Activated T-cell treated with anti-CD3 and anti-CD28 coated beads, Interleukin-2, amount 50 U/mL, for 72 hours (primary cell): ENCODE measurements at places on chromosomes 4 and X. TPM values are rescaled to one million over a fixed set of nuclear protein-coding genes. Genes with fewer than 3 reads are reported as not detected.

- DNase-seq = peak; percentile 33
Measured at GRCh38 chrX:104270916-104271512, 16.3 kb upstream of the ESX1 start.

- DNase-seq = no peak
Measured at GRCh38 chr4:185134307-185134869, 8.7 kb upstream of the SLC25A4 start.

DNA sequence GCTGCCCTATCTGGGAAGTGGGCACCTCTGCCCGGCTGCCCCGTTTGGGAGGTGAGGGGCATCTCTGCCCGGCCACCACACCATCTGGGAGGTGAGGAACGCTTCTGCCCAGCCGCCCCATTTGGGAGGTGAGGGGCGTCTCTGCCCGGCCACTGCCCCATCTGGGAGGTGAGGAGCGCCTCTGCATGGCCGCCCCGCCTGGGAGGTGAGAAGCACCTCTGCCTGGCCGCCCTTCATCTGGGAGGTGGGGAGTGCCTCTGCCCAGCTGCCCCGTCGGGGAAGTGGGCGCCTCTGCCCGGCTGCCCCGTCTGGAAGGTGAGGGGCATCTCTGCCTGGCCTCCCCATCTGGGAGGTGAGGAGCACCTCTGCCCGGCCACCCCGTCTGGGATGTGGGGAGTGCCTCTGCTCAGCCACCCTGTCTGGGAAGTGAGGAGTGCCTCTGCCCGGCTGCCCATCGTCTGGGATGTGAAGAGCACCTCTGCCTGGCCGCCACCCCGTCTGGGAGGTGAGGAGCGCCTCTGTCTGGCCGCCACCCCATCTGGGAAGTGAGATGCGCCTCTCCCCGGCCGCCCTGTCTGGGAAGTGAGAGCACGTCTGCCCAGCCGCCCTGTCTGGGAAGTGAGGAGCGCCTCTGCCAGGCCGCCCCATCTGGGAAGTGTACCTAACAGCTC lies 9.8 kb downstream of the PABPC1L2A start:
- DNase-seq = no peak

The MAGEB17 gene
- total RNA-seq = not detected

The TAF7L gene
- not detected for total RNA-seq

DNA sequence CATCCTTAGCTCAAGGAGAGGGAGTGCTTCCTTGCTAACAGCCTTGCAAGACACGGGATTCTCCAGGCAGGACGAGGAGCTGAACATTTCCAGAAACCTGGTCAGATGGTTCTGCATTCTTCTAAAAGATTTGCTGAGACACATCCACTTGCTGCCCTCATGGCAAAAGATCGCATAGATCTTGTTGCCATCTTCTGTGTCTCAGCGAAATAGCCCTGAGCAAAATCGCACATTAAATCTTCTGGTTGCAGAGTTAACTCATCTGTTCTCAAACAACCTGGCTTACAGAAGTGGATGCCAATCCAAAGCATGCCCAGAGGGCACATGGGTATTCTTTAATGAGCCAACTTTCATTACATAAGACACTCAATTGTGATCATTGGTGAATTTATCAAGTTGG lies 167.5 kb downstream of the PRKX start:
- DNase-seq = no peak

The GUCY2F gene
- 0.07 TPM for total RNA-seq

- no peak for DNase-seq
Measured at GRCh38 chr4:108635070-108635655, 14.8 kb downstream of the RPL34 start.
